Fibroblast of villous mesenchyme (primary cell): ENCODE measurements at places on chromosomes 5 and 9. TPM values are rescaled to one million over a fixed set of nuclear protein-coding genes. Genes with fewer than 3 reads are reported as not detected.

DNA sequence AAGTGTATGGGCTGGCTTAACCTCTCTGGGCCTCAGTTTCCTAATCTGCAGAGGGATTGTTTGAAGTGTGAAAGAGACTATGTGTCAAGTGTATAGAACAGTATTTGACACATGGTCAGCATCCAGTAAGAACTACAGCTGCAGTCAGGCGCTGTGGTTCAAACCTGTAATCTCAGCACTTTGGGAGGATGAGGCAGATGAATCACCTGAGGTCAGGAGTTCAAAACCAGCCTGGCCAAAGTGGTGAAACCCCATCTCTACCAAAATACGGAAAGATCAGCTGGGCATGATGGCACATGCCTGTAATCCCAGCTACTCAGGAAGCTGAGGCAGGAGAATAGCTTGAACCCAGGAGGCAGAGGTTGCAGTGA, 31.9 kb upstream of the STING1 start:
- no peak for DNase-seq

The ACTBL2 gene
- 0.43 and 0.97 TPM in 2 replicates for total RNA-seq

The SMIM33 gene
- not detected in 2 replicates for total RNA-seq

GRCh38 chr9:131728961-131729360, 10.9 kb downstream of the RAPGEF1 start:
- DNase-seq, result no peak

- no peak for DNase-seq
Measured at GRCh38 chr5:138504799-138505198, 38.2 kb downstream of the ETF1 start.

DNA sequence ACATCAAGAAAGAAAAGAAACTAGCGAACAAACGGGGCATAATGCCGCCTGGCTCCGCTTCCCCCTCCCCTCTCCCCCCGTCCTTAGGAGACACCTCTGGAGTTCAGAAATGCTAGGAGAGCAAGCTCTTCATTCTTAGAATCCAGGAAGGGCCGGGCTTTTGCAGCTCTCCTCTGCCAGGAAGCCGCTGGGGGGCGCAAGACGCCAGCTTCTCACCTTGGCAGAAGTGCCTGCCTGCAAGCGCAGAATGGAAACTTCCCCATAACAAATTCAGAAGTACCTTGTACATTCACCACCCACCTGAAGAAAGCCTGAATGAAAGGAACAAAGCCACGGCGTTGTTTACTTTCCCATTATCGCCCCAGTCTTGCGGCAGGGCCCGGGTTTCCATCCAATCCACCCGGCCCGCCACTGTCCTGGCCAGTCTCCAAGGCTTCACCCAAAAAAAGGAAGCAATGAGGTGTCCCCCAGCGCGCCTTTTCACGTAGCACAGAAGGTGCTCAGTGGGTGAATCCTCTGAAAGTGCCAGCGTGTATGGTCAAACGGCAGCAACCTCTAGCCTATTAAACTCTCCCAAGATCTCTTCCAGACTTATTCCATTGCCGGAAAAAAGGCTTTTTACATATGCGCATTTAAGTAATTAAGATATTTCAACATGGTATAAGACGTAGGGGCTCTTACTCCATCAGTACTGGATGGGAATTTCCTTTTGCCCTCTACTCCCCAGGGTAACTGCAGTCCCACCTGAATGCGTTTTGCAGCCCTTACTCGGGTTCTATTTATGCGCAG, 1.6 kb upstream of the GADD45G start:
- DNase-seq, result peak; percentile 87

DNA sequence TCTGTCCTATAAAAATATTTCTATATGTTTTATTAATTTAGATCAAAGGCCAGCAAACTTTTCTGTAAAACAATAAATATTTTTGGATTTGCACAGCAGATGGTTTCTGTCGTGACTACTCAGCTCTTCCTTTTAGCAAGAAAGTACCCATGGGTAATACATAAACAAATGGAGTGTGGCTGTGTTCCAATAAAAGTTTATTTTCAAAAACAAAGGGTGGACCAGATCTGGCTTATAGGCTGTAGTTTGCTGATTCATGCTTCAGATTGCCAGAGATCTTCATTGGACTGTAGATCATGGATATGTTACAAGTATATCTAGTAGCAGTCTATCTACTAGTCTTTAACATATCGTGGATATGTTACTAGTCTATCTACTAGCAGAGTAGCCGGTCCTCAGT, 590.5 kb downstream of the CSNK1G3 start:
- DNase-seq, result peak; percentile 43

GRCh38 chr9:77673941-77674791, 26.0 kb upstream of the GNA14 start:
- DNase-seq, result no peak

GRCh38 chr5:100667161-100667630, 132.0 kb downstream of the FAM174A start:
- peak; percentile 79 for DNase-seq

- DNase-seq, result no peak
Measured at GRCh38 chr5:39712316-39713249, 287.8 kb upstream of the DAB2 start.

DNA sequence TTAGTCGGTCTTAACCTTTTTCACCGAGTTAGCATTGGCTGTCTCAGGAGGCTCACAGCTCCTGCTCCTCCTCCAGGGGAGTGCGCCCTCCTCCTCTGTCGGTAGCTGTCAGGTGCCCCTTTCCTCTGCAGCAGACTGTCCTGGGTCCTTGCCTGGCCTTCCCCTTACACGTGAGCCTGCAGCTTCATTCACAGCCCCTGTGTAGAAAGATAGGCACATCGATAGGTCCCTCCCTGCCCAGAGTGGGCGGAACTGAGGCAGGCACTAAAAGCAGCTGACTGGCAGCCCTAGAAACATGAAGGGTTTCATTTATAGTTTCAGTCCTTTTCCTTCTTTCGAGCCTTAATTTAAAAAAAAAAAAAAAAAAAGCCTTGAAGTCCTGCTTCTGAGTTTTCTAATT, 17.2 kb downstream of the TENT4A start:
- DNase-seq, result no peak

The IFNA21 gene
- total RNA-seq, result not detected in 2 replicates

DNA sequence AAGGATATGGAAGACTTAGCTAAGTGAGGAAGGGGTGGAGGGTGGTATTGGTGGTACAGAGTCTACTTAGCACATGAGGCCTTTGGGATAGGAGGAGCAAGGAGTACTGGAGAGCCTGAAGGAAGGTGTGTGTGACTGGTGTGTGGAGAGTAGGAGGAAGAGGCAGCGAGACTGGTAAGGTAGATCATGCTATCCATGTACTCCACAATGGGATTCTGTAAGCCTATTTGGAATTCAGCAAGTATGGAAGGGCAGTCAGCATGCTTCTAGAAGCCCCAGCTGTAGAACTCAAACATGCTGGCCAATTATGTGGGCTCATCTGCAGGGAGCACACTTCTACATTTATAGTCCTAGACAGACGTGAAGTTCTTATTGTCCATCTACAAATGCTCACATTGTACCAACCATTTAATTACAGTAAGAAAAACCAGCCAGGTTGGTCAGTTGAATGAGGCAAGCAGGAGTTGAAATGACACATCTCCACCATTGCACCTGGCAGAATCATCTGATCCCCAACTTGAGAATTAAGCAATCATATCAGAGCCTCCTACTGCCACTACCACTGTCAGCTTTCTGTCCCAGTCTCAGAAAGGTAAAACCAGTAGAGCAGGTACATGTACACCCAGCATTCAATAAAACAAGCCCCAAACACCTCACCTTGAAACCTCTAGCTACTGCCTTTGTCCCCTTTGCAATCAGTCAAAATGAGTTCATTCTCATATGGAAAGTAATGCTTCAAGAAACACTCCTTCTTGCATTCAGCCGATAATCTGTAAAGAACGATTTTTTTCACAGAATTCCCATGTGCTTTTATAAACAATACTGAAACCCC, 60.9 kb upstream of the GLRX start:
- DNase-seq, result no peak

DNA sequence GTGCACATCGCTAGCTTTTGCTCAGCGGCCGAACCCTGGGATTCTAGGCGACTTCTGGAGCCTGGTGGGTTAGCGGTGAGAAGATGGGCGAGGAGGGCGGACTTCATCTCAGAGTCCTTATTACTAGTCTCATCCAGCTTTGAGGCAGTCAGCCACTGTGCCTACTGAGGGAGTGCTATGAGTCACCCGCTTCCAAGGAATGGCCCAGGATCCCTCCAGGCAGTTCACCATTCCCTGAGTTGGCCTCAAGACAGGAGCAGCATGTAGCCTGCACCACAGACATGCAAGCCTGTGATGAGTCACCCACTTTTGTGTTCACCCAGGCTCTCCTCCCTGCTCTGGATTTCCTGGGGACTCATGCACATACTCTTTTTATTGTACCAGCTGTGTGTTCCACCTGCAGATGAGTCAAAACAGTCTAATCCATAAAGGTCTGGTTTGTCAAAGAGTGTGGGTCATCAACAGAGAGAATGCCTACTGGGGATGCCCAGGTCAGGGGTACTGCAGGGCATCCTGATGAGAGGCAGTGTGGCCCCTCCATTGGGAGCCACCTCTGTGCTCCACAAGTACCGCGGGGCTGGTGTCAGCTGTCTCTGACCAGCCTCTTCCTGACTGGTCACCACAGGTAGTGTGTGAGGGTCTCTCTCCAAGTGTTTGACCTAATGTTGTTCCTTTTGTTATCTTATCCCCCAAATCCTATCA, 20.2 kb downstream of the SLC22A5 start:
- peak; percentile 99 for DNase-seq

DNA sequence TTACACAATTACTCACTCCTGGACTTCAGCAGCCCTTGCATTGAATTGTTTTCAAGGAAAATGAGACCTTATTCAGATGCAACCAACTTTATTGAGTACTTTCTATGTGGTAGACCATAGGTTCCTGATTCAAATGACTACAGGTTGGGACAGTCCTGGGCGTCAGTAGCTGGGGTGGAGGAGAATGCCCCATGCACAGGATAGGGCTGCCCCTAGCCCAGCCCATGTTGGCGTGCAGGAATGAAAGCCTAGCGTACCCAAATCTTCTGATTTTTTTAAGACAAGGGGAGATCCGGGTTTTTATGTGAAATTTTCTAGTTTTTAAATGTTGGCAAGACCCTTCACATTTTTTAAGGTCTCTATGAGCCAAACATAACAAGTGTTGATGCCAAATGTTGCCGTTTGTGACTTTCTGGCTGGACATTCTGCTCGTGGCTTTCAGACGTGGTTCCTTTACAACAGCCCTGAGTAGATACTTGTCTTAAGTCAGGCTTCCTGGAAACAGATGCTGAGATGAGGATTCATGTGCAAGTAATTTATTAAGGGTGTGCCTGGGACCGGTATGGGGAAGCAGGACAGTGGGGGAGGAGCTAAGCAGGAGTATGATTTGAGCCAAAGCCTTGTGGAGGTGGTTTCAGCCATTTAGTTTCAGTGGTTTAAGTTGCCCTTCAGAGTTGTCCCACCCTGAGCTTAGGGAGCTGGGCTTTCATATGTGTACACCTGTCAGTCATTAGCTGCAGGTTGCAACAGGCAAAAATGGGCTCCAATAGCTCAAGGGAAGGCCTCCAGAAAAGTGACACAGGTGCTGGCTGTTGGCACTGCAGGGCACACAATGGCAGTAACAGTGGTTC, 154.1 kb downstream of the NTRK2 start:
- no peak for DNase-seq

DNA sequence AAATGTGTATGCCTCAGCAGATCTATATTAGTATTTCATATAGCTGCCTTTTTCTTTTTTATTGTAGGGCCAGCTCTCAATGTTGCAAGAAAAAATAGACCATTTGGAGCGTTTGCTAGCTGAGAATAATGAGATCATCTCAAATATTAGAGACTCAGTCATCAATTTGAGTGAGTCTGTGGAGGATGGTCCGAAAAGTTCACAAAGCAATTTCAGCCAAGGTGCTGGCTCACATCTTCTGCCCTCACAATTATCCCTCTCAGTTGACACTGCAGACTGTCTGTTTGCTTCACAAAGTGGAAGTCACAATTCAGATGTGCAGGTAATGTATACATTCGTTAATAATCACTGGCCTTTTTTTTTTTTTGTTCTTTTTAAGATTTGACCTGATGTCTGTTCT, 23.7 kb downstream of the MAN2A1 start:
- DNase-seq, result no peak

DNA sequence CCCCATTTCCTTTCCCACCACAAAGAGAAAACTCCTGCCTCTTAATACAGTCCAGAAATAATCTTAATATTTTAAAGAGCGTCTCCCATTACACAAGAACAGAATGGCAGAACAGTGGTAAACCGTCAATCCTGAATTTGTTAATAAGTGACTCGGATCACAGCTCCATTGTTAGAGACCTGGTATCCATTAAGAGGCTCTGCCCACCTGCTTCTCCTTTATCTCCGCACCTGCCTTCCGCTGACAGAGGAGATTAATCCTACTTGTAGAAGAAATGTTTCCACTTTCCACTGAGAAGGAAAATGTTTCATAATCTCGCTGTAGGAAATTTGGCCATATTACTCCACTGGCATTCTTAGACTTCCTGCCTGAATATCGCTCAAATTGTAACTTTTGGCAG, 1493.2 kb downstream of the MAT2B start:
- DNase-seq, result no peak

The ZNF782 gene
- 4.5 and 5.6 TPM in 2 replicates for total RNA-seq

DNA sequence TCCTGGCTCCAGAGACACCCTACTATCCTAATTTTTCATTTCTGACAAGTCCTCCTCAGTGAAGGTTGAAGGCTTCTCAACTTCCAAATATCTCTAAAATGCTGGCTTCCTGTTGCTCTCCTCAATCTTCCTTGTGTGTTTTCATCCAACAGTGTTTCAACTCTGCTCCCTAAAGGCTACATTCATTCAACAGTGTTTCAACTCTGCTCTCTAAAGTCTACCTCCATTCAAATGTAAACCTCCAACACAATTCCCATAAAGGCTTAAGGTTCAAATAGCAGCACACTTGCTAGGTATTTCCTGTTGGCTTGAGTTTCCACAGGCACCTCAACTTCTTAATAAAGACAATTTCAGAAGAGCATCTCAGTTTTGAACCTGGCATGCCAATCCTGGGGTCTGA, 164.8 kb downstream of the HINT1 start:
- no peak for DNase-seq

DNA sequence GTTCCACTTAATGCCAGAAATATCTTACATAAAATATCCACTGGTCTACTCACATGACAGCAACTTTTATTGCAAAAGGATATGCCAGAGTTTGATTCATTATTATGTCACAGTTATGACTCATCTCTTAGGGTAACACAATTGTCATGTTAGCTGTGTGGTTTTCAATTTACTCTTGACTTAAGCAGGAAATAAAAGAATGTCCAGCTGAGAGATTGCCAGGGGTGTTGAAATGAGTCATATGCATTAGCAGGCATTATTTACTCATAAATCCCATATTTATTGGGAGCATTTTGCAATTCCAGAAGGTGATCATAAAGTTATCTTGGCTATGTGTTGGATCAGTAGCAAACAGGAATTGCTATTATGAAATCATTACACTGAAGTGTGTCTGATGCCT, 1164.6 kb upstream of the CDH18 start:
- DNase-seq, result peak; percentile 14

- DNase-seq, result no peak
Measured at GRCh38 chr9:84583866-84584265, 85.7 kb upstream of the NTRK2 start.

The CRHBP gene
- not detected in 2 replicates for total RNA-seq

The AFF4 gene
- 74.1 and 95.0 TPM in 2 replicates for total RNA-seq
